ENCODE measurements at places on chromosomes 3 and 15. TPM values are rescaled to one million over a fixed set of nuclear protein-coding genes. Genes with fewer than 3 reads are reported as not detected.

TM4SF4 gene
- not detected for polyA plus RNA-seq

SPATA12 gene
- 0.20 TPM for polyA plus RNA-seq

SCN11A gene
- polyA plus RNA-seq, result 0.81 TPM

ZNF385D gene
- 33.7 TPM for polyA plus RNA-seq

Data from spinal cord (tissue), 10 donors.